ENCODE measurements at places on chromosomes 5 and 9.

GRCh38 chr5:149773291-149774095 lies 43.4 kb downstream of the PPARGC1B start:
- no peak for DNase-seq

GRCh38 chr9:99860266-99860665 lies 38.6 kb downstream of the NR4A3 start:
- no peak for DNase-seq

DNA sequence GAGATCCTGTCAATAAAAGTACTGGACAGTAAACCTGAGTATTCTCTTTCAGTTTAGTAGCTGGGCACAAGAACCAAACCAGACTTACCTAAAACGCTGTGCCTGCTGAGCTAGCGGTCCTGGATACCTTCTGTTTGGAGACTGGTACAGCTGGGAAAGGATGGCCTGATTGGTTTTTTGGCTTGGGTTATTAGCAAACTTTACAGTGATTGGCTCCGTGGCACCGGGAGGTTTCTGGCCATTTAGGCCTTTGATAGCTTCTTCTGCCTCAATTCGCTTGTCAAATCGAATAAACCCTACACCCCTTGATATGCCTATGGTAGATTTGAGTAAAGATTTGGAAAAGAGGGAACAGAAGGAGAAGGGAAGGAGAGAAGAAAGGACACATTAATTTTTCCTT lies 124.7 kb downstream of the ELAVL2 start:
- DNase-seq, result no peak

DNA sequence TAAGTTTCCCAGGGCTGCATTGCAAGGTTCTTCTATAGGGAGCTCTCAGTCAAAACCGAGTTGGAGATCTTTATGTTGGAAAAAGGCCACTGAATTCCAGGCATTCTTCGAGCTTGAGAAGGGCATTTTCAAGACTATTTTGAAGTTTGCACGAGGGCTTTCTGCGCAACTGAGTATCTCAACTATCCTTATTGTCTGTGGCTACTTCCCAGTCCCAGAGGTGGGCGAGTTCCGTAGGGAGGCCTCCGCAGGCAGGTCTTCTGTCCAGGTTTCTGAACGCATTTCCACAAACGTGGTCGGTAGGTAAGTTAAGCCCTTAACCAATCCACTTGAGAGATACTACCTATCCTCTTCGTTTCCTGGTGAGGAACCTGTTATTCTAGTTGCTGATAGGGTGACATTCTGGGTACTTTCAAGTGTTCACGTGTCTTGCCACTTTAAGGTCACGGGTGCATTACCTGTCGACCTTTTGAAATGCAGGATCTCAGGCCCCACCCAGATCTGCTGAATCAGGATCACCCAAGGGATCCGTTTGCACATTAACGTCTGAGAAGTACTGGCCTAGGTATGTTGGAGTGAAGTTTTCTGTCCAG lies 51.4 kb upstream of the TJP2 start:
- DNase-seq, result no peak

DNA sequence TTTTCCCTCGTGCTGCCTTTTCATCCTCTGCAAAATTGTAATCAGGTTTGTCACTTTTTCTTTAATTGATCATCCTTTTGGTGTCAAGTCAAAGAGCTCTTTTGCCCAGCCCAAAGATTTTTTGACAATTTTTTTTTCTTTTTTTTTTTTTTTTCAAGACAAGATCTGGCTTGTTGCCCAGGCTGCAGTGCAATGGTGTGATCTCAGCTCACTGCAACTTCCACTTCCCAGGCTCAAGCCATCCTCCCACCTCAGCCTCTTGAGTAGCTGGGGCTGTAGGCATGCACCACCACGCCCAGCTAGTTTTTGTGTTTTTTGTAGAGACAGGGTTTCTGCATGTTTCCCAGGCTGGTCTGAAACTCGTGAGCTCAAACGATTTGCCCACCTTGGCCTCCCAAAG lies 36.7 kb downstream of the CDK7 start:
- no peak for DNase-seq

GRCh38 chr5:76579166-76579937 lies 43.9 kb downstream of the F2RL2 start:
- DNase-seq, result no peak

DNA sequence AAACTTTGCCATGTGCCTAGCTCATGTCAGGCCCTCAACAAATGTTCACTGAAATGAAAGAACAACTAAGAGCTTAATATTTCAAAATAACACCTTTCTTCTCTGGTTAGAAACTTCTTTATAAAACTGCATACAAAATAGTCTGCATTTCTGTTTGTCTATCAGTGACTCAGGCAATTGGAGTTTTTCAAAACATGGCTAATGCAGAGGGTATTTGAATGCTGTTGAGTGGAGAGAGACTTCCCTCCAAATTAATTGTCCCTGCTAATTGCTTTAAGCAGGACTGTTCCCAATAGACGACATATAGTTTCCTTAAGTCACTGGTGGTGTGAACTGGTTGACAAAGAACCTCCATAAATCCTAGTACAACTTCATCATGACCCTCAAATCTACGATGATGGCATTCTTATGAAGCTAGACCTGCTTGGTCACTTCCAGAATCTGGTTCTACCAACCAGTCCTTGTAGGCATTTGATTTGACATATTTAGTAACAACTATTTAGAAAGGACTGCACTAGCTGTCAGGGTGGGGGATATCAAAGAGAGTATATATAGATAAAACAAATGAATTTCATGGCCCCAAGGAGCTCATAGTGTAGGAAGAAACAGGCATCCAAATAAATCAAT lies 84.5 kb downstream of the PRLR start:
- no peak for DNase-seq

GRCh38 chr5:39021413-39021812 lies 52.8 kb downstream of the RICTOR start:
- DNase-seq, result no peak

DNA sequence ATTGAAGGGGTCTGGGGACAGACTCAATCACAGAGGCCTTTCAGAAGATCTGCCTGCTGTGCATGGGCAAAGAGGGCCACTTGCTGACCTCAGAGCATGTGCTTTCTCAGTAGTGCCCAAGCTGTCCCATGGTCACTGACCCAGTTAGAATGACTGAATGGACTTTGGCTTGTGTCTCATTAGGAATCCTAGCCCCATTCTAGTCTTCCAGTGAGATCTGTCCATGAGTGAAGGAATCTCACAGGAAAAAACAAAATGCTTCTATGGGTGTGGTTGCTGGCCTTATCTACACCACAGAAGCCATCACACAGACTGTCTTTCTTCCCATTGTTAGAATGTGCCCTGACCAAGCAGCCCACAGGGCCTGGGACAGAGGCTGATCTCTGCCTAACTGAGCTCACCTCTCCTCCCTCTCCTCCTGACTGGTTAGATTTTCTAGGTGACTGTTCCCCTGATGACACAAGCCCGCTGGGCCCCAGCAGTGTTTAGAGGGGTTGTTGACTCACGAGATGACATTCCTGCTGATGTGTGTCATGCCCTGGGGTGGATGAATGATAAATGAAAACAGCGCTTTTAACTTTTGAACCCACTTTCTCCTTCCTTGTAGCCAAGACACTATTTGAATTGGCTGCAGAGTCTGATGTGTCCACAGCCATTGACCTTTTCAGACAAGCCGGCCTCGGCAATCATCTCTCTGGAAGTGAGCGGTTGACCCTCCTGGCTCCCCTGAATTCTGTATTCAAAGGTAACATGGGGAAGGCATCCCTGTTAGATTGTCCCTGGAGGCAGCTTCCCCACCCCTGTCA lies 24.8 kb downstream of the TGFBI start:
- DNase-seq, result no peak

DNA sequence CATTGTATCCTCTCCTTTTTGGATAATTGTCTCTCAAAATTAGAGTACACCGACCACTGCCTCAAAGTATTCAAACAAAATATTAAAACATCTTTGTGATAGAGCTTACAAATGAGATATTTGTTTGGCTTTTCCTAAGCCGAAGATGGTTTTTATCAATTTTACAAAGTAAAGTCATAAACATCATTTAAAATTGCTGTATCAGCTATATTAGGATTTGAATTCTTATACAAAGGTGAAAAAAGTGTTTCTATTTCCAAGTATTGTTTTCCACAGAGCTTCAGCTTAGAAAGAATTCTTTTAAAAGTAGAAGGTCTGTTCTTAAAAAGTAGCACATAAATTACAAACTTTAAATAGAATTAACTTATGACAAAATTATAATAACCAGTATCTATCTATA lies 116.6 kb upstream of the IFNE start:
- no peak for DNase-seq

GRCh38 chr5:56647099-56647850 lies 168.1 kb upstream of the MAP3K1 start:
- no peak for DNase-seq

- DNase-seq, result no peak
These were observed 75.6 kb downstream of the USP20 start for GRCh38 chr9:129910628-129911567.

Data from stimulated activated CD8-positive, alpha-beta memory T cell treated with anti-CD3 and anti-CD28 coated beads, Interleukin-2, amount 100 ng/mL, for 1 hour (primary cell).